Esophagus squamous epithelium (tissue), 5 donors: ENCODE measurements at places on chromosomes 4 and X. TPM values are rescaled to one million over a fixed set of nuclear protein-coding genes. Genes with fewer than 3 reads are reported as not detected.

DNA sequence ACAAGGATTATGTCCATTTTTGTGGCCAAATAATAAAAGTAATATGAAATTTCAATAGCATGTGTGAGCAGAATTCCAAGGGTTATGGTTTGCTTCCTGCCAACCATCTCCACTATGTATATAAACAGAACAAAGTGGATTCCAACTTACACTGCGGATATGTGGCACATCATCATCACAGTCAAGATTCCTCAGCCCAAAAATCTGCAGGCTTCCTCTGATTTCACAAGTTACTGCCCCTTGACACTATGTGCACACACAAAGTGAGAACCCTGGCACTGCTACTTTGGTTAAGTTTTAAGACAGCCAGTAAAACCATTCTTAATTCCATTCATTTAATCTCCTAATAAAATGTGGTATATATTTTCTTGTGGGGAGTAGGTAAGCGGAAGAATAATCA is 76.4 kb downstream of the LEF1 start:
- no peak for DNase-seq

GRCh38 chr4:46389301-46389775 is 590 bp downstream of the GABRA2 start:
- no peak for DNase-seq

NXF2 gene
- not detected for total RNA-seq

CXCL5 gene
- total RNA-seq, result not detected

- no peak for DNase-seq
These were observed 20.6 kb upstream of the FTHL17 start for GRCh38 chrX:31092476-31092875.

UGT2B17 gene
- not detected for total RNA-seq

DNA sequence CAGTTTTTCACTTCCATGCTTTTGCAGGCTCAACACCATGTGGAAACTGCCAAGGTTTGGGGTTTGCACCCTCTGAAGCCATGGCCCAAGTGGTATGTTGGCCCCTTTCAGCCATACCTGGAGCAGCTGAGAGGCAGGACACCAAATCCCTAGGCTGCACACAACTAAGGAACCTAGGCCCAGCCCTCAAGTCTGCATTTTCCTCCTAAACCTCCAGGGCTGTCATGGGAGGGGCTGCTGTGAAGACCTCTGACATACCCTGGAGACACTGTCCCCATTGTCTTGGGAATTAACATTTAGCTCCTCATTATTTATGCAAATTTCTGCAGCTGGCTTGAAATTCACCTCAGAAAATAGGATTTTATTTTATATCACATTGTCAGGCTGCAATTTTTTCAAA is 856.1 kb downstream of the TECRL start:
- DNase-seq, result no peak

DNA sequence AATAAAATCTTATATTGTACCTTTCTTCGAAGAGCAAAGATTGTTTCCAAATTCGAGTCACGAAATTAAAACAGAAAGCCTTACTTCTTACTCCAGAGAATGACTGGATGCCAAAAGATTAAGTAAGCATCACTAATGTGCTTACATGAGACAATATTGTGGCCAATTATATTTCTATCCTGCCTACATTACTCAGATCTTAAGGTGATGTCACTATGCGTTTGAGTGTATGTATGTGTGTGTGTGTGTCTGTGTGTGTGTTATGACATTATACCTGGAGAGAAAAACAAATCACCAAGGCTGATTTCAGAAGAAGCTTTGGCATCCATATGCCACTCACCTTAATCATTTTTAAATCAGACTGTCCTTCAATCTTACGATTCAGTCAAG is 556.3 kb downstream of the PPARGC1A start:
- DNase-seq, result no peak

- DNase-seq, result no peak
These were observed 73.6 kb downstream of the TMEM156 start for GRCh38 chr4:38958453-38959190.

GRCh38 chr4:102827674-102828496 is 534 bp upstream of the UBE2D3 start:
- peak; percentile 98 for DNase-seq

ENPEP gene
- 0.30 TPM for total RNA-seq

DNA sequence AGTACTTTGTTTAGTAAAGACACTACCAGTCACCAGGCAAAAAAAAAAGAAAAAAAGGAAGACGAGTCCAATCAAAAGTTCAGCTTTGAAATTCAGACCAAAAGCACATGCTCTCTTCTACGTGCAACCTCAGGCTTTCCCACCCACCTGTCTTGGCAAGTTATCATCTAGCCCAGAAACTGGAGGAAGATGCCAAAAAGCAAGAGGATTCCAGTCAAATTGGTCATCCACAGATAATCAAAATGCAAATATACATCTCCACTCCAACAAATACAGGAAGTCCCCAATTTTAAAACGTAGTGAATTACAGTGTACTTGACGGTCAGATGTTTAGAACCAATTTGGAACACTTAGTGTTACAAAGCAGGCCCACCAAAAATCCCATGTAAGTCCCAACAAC is 96.5 kb downstream of the PALLD start:
- DNase-seq, result no peak

GPR82 gene
- 0.11 TPM for total RNA-seq

DNA sequence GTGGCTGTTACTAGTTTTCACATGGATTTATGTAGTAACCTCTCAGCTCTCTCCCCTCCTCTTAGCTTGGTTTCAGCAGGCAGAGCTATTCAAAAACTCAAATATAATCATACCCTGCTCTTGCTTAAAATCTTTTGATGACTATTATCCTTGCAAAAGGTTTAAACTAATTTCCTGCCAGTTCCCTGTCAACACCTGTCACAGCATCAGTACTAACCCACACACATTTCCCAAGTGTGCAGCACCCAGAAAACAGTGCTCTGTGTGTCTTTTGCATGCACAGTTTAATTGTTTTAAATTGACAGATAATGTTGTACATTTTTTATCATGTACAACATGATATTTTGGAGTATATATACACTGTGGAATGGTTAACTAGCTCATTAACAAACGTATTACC is 202.0 kb downstream of the PAPSS1 start:
- no peak for DNase-seq

NAP1L2 gene
- total RNA-seq, result 0.97 TPM

DNA sequence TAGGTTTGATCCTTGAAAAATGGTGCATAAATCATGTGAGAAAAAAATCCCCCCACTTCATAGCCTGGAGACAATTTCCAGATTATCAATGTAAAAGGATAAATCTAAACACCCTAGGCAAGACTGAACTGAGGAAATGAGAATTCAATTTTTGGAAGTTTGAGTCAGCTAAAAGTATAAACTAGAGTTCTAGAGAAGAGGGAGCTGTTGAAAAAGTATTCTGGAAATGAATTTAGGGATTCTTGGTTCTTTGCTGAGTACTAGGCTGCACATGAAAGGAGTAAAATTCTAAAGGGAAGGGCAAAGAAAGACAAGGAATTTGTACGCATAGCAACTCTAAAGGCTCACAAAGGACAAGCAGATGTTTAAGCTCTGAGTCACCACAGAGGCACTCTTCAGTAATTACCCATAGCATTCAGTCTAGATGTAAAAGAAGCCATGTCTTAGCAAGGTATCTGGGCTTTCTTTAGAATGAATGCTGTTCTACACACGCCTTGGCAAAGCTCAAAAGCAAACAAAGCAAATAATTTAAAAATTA is 896.5 kb downstream of the PDHA2 start:
- DNase-seq, result no peak

DNA sequence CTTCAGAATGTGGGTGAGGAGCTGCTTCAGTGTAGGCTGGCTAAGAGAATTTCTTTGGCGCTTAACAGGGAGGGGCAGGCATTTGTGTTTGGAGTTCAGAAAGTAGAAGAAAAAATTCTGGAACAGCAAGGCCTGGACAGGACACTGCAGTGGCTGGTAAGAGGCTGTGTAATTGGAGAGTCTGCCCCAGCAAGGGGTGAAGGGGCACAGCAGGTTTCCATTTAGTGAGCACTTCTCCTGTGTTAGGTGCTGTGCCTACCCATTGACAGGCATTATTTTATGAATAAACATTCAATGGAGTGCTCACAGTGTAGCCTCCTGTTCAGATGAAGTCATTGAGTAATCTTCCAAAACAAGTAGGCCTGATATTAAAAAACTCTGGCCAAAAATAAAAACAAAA is 10.7 kb upstream of the CPE start:
- no peak for DNase-seq

- no peak for DNase-seq
These were observed 58.9 kb downstream of the TLR10 start for GRCh38 chr4:38723726-38724474.

- DNase-seq, result no peak
These were observed 2.9 kb downstream of the MSANTD1 start for GRCh38 chr4:3251691-3252479.

- DNase-seq, result no peak
These were observed 37.6 kb downstream of the SLC7A11 start for GRCh38 chr4:138204507-138204906.

DNA sequence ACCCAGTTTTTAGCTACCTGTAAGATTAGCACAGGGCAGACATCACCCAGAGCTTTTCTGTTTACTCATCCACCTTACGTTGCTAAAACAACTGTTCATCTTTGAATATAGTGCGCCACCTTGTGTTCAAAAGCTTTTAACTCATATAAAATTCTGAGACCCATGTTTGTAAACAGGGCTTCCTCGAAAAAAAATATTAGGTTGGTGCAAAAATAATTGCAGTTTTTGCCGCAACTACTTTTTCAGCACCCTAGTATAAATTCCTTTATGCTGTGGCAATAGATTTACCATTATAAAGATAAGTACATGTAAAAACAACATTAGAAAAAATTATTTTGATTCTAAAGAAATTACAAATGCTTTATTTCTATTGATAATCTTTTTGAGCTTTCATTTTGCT is 147.9 kb downstream of the LRBA start:
- no peak for DNase-seq

GLUD2 gene
- total RNA-seq, result 1.1 TPM

SMIM10 gene
- total RNA-seq, result 1.1 TPM

BRS3 gene
- total RNA-seq, result not detected

GRCh38 chr4:1362521-1362920 is 15.5 kb downstream of the UVSSA start:
- no peak for DNase-seq

GRCh38 chr4:7736436-7737267 is 203.0 kb downstream of the AFAP1 start:
- no peak for DNase-seq

- no peak for DNase-seq
These were observed 114.3 kb upstream of the CPEB2 start for GRCh38 chr4:14887842-14888433.

DNA sequence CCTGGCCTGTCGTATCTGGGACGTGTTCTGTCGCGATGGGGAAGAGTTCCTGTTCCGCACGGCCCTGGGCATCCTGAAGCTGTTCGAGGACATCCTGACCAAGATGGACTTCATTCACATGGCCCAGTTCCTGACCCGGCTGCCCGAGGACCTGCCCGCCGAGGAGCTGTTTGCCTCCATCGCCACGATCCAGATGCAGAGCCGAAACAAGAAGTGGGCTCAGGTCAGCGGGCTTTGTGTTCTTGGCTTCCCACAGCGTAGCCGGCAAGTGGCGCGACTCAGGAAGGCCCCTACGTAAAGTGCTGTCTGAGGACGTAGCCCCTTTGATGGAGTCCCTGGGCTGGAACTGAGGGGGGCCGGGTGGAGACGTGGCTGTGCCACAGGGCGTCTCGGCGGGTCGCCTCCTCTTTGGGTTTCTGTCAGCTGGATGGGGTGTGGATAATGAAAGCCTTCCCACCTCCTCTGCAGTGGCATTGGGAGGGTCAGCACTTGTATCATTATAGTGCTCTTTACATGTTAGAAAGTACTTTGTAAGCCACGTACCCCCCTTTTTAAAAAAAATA is 18.1 kb upstream of the TADA2B start:
- no peak for DNase-seq

DNA sequence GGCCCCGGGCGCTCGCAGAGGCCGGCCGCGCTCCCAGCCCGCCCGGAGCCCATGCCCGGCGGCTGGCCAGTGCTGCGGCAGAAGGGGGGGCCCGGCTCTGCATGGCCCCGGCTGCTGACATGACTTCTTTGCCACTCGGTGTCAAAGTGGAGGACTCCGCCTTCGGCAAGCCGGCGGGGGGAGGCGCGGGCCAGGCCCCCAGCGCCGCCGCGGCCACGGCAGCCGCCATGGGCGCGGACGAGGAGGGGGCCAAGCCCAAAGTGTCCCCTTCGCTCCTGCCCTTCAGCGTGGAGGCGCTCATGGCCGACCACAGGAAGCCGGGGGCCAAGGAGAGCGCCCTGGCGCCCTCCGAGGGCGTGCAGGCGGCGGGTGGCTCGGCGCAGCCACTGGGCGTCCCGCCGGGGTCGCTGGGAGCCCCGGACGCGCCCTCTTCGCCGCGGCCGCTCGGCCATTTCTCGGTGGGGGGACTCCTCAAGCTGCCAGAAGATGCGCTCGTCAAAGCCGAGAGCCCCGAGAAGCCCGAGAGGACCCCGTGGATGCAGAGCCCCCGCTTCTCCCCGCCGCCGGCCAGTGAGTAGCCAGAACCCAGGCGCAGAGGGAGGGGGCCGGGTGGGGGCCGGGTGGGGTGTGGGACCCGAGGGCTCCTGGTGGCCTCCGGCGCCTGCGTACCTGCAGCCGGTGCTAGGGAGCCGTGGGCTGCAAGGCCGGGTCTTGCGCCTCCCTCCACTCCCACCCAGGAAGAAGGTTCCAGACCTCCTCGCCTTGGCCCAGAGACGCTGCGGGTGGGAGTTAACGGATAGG is 534 bp downstream of the MSX1 start:
- no peak for DNase-seq

GRCh38 chrX:110146521-110146920 is 143.6 kb downstream of the TMEM164 start:
- no peak for DNase-seq

DNA sequence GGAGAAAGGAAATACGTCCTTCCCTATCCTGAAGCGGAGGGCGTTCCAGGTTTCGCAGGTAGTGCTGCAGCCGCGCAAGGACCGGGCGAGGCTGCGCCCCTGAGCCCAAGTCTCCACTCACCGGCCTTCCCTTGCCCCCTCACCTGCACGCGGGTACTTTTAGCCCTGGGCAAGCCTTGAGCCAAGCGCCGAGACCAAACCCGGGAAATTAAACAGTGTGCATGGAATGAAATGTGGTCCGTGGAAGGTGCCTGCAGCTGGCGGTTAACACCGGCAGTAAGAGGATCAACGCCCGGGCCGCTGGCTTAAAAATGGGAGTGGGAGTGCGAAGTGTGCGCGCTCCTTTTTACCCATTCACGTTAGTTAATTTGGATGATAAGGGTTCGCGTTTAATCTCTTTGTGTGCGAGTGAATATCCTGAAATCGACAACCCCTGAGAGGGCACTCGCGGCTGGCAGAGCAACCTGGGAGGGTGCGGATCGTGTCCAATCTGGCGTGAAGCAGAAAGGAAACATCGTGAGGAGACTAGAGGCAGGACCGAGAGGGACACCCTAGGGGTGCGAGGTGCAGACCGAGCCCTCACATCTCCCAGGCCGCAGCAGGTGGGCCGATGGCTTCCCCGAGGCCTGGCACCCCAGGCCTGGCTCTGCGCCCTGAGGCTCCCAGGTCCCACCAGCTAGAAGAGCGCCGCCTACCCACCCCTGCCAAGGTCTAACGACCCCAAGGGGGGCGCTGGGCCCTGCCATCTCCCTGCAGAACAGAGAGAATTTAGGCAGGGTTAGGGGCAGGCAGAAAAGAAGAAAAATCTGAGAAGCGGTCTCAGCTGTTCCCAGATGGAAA is 2.0 kb upstream of the HELT start:
- DNase-seq, result no peak

- DNase-seq, result no peak
These were observed 326.0 kb downstream of the ACTRT1 start for GRCh38 chrX:127726227-127726626.

CT55 gene
- not detected for total RNA-seq
